Stimulated activated CD8-positive, alpha-beta memory T cell treated with anti-CD3 and anti-CD28 coated beads, Interleukin-2, amount 100 ng/mL, for 48 hours (primary cell): ENCODE measurements at places on chromosomes 6 and 20.

GRCh38 chr20:11676630-11677287 is 240.9 kb upstream of the BTBD3 start:
- DNase-seq, result no peak

DNA sequence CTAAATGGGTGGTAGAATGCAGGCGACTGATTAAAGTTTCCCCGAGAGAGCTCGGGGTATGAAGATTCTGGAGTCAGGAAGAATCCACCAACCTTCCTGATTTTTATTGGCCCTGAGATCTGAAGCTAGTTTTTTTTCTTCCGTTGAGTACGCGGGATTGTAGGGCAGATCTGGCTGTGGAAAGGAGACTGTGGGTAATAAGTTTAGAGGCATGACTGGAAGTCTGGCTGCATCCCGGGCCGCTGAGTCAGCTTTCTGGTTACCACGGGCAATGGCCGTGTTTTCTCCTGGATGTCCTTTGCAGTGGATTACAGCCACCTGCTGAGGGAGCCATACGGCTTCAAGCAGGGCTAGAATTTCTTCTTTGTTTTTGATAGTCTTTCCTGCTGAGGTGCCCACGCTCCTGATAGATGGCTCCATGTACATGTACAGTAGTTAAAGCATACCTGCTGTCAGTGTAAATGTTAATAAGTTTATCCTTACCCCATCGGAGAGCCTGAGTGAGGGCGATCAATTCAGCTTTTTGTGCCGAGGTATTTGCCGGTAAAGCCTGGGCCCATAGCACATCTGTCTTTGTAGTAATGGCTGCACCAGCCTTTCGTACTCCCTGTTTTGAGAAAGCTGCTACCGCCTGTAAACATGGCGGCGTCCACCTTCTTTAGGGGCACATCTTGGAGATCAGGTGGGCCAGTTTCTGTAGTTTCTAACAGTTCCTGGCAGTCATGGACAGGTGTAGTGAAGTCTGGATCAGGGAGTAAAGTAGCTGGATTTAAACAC is 154.0 kb downstream of the TRIM27 start:
- DNase-seq, result no peak

DNA sequence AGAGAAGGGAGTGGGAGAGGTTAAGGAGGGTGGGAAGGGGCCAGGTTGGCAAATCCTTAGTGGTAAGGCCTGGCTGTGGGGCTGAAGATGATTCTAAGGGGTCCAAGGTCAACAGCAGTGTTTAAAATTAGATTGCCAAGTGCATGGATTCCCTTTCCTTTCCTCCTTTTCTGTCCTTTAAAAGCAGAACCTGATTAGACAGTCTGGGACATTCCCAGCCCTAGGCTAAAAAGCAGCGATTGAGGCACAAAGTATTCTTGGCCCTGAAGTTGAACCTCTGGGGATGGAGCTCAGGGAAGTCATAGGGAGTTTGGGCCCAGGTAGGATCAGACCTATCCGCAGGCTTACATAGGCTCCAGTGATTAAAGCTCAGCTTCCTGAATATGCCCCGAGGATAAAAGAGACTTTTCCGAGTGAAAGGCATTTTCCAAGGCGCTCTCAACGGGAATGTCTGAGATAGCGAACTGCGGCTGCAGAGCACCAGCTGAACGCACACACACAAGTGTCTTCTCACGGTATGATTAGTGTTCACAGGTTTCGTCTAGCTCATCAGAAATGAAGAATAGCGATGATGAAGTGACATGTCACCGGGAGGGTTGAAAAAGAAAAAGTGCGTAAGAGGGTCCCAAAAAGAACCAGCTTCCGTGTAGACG is 787 bp upstream of the CARMIL1 start:
- DNase-seq, result no peak

- DNase-seq, result no peak
Observed at GRCh38 chr6:326896-327537, 34.7 kb downstream of the DUSP22 start.

DNA sequence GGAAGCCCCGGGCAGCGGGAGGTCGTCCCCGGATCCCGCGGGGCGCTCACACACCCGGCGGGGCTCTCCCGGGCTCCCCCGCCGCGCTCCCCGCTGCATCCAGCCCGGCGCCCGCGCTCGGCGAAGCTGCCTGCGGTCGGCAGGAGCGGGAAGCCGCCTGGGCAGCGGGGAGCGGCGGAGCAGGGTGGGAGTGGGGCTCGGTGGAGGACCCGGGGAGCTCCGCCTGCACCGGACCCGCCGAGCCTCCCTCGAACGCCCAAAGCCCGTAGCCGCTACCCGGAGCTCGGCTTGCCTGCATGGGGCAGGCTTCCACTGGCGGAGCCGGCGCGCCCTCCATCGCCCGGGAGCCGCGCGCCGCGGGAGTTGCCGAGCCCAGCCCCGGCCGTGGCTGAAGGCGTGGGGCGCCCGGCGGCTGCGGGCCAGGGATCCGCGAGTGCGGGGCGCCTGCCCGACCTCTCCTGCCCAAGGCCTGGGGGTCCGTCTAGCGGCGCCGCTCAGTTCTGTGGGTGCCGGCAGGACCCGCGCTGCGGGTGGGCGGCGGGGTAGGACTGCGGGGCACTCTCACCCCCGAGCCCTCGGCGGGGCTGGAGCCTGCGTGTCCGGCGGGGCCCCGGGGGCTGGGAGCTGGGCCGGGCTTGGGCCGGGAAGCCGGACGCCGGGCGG is 671 bp downstream of the CDH4 start:
- DNase-seq, result no peak

DNA sequence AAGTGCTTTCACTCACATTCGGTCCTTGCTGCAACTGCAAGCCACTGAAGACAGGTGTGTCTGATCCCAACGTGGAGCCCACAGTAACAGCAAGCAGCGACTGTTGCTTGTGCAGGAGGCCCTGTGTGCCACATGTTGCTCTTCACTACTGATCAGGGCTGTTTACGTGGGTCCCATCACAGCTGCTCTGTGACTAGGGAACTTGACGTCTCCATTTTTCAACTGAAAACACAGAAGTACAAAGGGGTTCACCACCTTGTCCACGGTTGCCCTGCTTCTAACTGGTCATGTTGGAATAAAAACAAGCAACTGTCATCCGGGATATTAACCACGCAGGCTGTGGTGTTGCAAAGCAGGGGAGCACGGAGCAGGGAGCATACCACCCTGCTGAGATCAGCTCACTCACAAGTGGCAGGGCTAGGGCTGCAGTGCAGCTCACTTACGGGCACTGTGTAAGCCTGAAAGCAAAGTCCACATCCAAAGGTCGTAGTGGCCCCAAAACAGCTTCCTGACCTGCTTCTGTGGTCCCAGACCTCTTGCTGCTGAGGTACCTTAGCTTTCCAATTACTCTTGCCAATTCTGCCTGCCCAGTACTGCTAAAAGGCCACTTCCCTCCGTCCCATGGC is 105.8 kb upstream of the DUSP22 start:
- DNase-seq, result no peak

GRCh38 chr6:41546475-41546865 is 289 bp downstream of the FOXP4 start:
- DNase-seq, result peak; percentile 45
